ENCODE measurements at places on chromosomes 5 and 9.
A peak's percentile ranks its signal among the peaks of the same experiment; 100 is the strongest.

DNA sequence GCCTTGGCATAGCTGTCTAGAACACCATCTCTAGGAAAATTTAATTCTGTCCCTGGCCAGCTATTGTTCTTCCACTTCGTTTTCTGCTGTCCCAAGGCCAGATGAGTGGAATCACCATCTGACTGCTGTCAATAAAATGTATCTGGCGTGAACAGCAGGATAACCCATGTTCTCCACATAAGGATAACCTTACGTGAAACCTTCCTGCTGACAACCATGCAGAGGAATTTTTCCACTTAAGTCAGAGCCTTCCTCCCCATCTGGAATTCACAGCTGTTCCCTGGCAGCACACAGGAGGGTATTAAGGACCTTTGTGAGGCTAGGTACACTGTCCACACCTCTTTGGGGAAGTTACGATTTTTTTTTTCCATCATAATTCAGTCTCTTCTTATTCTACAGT lies 28.6 kb downstream of the RNF44 start:
- DNase-seq, result no peak

GRCh38 chr9:117253261-117253660 lies 161.6 kb downstream of the ASTN2 start:
- DNase-seq, result no peak

DNA sequence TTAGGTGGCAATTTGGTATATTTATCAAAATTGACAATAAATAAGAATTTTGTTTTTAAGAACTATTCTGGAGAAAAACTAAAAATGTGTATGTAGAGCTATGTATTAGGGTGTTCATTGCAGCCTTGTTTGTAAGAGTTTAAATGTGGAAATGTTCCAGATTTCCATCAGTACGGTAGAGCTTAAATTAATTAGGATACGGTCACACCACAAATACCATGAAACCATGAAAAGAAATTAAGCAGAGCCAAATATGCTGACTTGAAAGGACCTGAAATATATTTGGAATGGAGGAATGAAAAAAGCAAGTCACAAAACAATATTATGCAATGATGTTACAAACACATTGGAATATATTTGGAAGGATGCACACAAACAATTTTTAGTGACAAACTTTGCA lies 64.6 kb downstream of the ACTBL2 start:
- DNase-seq, result no peak

DNA sequence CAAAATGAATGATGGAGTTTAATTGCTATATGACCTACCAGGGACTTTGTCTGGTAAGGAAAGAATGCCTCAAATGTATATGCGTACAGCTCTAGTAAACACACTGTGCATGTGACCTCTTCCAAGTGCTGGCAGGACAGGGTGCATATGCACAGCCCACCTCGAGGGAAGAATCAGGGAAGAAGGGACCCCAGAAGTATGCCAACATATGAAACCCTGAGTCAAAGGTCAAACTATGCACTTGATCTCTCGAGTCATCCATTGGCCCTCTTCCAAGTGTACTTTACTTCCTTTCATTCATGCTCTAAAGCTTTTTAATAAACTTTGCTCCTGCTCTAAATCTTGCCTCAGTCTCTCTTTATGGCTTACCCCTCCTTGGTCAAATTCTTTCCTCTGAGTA lies 804.6 kb upstream of the COX7C start:
- DNase-seq, result no peak

DNA sequence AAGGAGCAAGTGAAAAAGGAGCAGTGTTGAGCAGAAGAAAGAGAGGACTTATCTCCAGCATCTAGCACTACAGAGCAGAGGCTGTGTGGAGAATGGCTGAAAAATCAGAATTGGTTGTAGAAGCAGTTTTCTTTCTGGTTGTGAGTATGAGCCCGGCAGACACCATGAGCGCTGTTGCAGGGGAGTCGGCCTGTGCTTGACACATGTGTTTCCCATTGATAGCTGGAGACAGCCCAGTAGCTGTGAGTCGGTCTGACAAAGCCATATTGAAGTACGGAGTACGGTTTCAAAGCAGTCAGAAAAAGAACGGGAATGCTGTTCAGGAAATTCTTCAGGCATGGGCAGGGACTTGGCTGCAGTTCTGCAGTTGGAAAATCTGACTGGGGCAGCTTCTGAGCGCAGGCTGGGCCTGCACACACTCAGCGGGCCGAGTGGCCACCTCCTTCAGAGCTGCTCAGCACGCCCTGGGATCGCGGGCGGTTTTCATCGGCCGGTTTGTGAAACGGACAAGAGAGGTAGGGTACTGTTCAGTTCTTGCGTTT lies at the start of gene SGCD:
SGCD (plus strand) TSS at position 447 of the 542 bp plus-strand sequence.
- no peak for DNase-seq

GRCh38 chr5:27592231-27592630 lies 553.8 kb upstream of the CDH9 start:
- no peak for DNase-seq

- no peak for DNase-seq
Observed at GRCh38 chr9:94675008-94675881, 35.9 kb upstream of the FBP1 start.

DNA sequence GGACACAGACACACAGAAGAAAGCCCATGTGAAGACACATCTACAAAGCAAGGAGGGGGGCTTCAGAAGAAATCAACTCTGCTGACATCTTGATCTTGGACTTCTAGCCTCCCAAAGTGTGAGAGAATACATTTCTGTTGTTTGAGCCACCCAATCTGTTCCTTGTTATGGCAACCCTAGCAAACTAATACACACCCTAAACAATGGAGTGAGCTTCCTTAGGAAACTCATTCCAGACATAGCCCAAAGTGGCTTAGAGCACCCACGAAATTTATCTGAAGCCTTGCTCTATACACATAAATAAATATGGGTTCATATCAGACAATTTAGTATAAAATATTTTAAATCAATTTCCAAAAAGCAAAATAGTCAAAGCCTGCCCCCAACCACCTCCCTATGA lies 7.6 kb upstream of the TBC1D2 start:
- DNase-seq, result no peak

GRCh38 chr5:150358261-150359095 lies 981 bp downstream of the TCOF1 start:
- no peak for DNase-seq

- DNase-seq, result peak; percentile 97
Observed at GRCh38 chr9:86368871-86369521, 14.8 kb upstream of the TUT7 start.

DNA sequence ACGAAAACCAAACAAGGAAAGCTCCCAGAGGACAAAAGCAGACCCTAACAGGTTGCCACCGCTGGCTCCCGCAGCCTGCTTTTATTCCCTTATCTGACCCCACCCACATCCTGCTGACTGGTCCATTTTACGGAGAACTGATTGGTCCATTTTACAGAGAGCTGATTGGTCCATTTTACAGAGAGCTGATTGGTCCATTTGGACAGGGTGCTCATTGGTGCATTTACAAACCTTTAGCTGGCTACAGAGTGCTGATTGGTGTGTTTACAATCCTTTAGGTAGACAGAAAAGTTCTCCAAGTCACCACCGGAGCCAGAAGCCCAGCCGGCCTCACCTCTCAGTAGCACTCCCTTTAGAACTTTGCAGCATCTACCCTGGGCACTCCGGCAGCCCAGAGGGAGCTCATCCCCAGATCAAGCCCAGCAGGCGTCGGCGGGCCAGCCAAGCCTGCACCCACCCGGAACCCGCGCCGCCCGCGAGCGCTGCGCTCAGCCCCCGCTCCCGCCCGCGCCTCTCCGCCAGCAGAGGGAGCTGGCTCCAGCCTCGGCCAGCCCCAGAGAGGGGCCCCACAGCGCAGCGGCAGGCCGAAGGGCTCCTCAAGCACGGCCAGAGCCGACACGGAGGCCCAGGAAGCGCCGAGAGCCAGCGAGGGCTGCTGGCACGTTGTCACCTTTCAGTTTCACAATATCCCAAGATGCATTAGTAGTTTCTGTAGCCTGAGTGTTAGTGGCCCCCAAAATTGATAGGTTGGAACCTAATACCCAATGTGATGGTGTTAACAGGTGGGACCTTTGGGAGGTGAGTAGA lies 35.3 kb upstream of the CLPTM1L start:
- DNase-seq, result peak; percentile 24

- DNase-seq, result no peak
Observed at GRCh38 chr5:158435161-158435616, 576.2 kb upstream of the CLINT1 start.

GRCh38 chr9:111016016-111016415 lies 22.3 kb downstream of the LPAR1 start:
- no peak for DNase-seq

DNA sequence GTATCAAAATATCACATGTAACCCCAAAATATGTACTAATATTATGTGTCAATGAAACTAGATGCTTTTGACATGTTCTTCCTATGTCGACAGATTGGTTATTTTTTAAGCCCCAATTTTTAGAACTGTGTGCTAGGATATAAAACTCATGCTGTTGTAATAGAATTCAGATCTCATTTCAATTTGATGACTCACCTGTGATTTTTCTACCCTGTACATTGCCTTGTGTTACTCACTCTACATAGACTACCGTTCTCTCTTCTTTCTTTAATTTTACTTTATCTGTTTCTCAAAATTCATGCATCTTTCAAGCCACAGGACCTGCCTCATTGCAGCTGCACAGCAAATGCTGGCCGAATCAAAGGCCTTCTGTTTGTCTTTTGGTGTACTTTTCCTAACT lies 284.5 kb downstream of the MAT2B start:
- no peak for DNase-seq

DNA sequence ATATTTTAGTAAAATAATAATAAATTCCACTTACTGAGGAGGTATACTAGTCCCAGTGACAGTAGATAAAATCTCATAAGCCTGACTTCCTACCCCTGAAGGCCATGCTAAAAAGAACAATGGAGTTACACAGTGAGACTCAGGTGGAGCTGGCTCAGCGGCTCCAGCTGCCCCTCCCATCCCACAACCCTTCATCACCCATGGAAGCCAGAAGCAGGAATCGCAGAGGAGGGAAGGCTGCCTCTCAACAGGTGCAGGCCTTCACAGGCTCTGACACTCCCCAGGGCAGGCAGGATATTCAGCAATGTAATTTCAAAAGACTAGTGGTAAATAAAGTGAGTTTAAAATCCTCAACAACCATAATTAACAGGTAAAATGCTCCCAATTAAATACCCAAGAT lies 67.5 kb downstream of the FANCC start:
- no peak for DNase-seq

- DNase-seq, result peak; percentile 62
Observed at GRCh38 chr5:119343766-119344165, 12.1 kb upstream of the TNFAIP8 start.

- DNase-seq, result no peak
Observed at GRCh38 chr5:133147815-133148567, 96.2 kb downstream of the HSPA4 start.

DNA sequence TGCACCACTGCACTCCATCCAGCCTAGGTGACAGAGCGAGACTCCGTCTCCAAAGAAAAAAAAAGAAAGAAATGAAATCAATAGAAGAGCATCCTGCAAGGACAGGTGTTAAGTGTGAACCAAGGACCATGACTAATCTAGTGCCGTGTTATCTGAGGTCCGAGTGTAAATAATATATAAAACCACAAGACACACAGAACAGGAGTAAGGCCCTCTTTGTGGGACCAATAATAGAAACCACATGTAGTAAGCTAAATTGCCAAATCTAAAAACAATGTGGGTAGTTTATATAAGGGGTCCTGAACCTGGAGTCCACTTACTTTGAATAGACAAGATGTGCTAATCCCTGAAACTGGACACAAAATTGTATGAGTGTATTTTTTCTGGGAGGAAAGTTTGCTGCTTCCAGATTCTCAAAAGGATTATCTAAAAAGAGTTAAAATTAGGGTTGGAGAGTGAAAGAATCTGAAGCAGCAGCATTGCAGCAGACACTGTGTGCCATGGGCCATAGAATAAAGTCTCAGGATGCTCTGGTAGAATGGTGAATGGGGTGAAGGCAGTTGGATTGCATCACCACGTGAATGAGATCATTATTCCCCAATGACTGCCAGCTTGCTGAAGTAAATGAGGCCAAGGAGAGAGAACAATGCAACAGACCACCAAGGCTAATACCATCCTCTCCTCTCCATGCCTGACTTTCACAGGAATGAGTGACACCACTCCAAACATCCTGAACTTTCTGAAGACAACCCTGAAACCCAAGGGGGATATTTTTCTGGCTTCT lies 222.7 kb downstream of the DCP2 start:
- DNase-seq, result no peak

DNA sequence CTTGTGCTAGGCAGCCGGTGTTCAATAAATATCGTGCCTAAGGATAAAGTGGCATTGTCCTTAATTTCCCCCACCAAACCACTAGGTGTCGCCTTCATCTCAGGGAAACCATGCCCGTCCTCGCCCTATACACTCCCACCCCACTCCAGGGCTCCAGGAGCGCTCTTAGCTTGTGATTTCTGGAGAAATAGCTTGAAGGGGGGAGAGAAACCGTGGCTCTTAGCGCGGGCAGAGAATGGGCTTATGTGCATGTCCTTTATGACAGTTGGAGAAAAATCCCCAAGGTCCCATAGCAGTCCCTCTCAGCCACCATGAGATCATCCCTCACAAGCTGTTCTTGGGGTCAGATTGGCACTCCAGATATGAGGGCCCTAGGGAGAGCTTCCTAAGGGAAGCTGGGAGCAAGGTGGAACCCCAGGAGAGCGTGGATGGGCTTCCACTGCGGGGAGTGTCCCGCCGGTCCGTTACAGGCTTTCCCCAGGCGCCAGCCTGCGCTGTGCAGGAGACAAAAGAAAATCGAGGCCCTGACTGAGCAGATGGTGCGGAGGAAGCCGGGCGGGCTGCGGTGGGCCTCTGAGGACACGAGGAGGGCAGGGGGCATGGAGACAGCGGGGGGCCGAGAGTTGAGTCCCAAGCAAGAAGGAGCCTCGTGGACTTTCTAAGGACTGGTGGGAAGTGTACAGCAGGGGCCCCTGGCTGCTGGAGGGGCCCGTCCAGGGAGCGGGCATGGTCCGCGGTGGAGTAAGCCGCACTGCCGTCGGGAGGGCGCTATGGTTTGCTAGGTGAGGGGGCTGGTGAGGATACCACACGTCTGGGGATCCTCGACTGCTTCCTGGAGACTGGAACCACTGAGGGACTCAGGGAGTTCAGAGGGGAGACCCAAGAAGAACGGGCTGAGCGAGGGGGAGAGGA lies 750 bp upstream of the NPR2 start:
- peak; percentile 62 for DNase-seq

DNA sequence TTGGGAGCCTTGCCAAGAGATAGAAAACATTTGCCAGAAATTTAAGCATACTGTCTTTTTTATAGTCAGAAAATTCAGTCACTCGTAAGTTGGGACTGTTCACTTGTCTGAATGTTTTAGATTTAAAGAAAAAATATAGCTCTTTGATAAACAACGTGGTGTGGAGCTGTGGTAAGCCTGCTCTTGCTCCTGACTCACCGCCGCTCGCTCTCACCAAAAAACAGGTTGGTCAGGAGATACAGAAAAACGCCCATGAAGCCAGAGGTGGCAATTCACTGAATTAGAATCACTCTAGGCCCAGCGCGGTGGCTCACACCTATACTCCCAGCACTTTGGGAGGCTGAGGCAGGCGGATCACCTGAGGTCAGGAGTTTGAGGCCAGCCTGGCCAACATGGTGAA lies 6.2 kb downstream of the LNPEP start:
- no peak for DNase-seq

GRCh38 chr5:98957307-98957706 lies 28.5 kb upstream of the CHD1 start:
- DNase-seq, result no peak
